ENCODE measurements at places on chromosomes 7 and 10.

DNA sequence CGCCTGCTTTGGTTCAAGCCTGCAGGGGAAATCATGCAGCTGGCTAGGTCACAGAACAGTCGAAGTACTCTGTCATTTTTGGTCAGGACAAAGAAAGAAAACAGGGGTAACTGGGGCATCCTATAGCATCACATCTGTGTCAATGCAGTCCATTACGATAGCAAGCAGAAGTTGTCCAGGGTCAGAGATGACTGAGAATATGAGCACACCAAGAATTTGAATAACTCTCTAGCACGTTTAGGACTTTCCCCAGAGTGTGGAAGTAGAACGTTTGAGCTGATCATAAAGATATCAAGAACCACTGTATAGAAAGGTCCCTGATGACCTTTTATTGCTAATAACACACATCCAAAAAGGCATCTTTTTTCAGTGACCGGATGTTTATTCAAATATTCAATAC, 12.7 kb upstream of the HECW1 start:
- no peak for DNase-seq

- no peak for DNase-seq
These were observed 756.3 kb downstream of the NXPH1 start for GRCh38 chr7:9189703-9190102.

DNA sequence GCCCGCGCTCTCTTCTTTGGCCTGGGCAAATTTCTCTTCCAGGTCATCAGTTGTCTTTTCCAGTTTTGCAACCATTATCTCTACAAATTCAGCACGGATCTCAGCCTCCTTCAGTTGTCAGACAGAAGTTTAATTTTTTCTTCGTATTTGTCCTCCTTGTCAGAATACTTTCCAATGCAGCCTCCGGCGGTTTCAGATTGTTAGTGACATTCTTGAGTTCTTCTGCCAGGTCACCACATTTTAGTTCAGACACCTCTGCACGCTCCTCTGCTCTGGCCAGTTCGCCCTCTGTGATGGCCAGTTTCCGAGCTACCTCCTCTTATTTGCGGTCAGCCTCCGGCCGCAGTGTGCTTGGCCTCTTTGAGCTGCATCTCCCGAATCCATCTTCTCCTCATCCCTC, 32.8 kb upstream of the CPN1 start:
- DNase-seq: no peak

DNA sequence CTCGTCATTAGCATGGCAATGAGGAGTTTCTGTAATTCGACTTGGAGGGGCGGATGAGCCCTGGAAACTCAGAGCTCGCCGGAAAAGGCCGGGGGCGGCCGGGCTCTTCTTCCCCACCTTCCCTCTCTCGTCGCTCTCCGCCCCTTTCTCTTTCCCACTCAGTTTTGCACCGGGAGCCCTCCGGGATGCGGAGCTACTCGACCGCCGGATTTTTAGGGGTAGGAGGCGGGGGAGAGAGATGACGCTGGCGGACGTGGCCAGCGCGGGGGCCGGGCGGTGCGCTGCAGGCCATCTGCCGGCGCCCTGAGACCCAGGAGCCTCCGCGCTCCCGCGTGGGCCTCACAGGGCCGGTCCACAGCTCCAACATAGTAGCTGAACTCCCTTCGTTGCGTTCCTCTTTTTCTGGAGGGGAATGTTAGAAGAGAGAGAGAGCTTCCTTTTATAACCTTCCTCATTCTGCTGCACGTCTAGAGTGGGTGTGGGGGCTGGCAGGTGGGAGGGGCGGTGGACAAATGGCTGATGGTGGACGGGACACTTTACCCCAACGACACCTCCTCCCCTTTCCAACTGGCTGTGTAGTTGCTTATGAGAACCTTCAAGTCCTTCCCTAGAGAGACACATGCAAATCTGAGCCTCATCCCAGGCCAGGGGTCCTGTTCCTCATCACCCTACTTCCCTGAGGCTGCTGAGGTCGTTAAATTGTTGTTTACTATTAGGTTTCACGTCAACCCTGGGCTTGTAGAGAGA, 1.1 kb upstream of the HOXA1 start:
- DNase-seq: peak; percentile 47

DNA sequence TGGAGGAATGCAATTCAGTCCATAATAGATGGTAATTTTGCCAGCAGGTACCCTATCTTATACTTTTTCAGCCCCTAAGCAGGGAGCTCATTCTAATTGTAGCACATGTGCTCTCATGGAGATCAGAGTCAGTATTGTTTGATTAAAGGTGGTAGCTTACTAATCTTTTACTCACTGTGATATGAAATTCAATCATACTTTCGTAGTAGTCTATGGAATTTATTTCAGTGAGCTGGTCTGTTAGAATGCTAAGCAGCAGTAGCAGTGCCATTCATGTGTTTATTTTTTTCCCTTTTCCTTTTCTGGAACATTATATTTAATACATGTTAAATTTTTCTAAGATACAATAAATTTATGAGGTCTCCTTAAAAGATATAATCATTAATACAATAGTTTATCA, 109.0 kb downstream of the ST7 start:
- DNase-seq: no peak

- peak; percentile 5 for DNase-seq
These were observed 58.7 kb downstream of the CREB3L2 start for GRCh38 chr7:137943132-137943551.

DNA sequence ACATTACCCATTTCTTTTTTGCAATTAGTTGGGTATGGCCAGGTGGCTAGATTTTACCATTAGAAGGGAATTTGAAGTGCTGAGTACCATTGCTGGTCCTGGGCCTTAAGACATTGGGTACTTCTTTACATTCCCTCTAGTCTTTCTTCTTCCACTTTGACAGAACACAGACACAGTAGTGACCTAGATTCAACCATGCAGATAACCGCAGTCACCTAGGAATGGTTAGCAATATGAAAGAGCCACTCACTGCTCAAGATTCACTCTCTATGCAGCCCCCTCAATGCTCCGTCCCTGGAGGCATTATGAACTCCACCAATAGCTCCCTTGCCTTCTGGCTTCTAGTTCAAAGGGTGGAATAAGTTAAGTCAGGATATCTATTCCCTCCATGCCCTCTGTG, 16.2 kb upstream of the PON1 start:
- DNase-seq: no peak

DNA sequence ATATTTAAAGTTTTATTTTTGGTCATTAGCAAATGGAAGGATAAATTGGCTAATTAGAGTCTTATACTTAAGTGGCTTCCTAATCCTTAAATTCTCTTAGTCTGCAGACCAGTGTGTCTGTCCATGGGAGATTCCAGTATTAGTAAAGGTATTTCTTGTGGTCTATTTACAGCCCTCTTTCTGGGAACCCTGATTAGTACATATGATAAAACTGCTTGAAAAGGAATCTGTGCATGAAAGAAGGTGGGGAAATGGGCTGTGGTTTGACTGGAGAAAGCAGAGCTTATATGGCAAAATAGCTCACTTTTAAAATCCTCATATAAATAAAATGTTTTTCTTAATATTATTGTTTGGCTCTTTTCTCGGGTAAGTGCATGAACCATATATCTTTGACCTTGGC, 124.5 kb upstream of the RHOBTB1 start:
- no peak for DNase-seq

DNA sequence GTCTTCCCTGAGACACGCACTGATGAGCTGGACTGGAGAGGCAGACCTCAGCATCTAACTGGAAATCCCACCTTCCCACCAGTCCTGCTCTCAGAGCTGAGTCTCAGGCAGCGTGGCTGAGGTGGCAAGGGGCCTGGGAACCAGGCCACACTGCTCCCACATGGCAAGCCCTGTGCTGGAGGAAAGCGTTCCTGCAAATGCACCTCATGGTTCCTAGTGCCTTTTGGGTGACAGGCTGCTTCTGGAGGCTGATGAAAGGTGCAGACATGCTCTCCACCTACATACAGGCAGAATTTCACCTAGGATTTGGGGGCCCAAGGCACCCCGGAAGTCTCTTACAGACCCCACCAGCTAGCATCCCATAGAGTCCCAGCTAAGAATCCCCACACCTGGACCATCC, 432.9 kb upstream of the FOXK1 start:
- DNase-seq: no peak

DNA sequence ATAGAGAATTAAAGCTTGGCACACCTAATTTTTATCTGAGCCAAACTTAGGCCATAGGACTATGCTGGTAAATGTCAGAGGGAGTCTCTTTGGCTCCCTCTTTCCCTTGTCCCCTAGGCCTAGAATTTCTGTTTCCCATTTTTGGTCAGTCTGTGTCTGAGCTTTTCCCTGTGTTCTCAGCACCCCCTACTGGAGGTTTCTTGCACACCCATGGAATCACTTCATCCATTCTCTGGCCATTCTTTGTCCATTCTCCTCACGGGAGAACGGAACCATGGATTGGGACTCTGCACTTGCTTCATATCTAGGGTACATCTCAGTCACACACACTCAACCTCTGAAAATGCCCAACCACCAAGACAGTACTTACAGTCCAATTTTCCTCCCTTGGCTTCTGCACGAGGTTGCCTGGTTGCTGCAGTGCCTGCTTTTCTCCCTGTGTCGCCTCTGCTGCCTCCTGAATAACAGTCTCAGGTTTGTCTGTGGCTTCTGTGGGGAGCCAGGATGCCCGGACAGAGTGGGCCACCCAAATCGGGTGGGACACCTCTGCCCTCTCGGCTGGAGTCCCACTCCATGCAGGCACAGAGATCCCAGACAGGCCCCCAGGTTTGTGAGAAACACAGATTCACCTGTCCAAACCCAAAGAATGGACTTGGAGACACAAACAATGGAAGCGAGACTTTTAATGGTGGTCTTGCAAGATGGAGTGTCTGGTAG, 35.1 kb upstream of the DNAH11 start:
- peak; percentile 25 for DNase-seq

DNA sequence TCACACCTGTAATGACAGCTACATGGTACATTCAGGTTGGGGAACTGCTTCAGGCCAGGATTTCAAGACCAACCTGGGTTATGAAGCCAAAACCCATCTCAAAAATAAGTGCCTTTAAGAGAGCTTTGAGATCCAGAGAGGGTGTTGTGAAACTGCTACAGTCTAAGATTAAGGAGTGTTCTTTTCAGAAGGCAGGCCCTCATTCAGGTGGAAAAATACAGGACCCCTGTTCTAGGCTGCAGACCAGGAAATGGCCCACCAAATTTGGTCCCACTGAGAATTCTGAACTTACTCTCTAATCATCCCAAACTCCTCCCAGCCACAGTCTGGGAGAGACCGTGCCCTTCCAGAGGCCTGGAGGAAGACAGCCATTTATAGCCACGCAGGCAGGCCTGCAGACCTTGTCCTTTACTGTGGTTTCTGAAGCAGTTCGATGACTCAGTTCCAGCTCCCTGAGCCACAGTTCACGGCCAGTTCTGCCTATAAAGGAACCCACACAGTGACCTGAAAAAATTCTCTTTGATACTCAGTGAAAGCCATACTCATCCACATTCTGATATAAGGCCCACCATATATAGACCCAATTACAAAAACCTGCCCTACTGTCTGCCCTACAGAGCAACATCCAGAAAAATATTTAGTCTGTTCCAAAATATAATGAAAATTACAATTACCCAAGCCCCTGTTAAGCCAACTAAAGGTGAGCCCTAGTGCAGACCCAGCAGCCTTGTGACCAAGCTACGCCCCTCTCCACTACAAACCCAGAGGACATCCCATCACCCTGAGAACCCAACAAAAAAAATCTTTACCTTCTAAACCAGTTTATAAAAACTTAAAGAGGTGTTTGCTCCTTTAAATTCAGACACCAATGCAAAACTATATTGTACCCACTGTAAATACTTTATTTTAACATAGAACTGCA, 21.2 kb downstream of the ZNF680 start:
- DNase-seq: peak; percentile 74

- DNase-seq: no peak
These were observed 34.7 kb upstream of the CFAP46 start for GRCh38 chr10:132977076-132977475.

DNA sequence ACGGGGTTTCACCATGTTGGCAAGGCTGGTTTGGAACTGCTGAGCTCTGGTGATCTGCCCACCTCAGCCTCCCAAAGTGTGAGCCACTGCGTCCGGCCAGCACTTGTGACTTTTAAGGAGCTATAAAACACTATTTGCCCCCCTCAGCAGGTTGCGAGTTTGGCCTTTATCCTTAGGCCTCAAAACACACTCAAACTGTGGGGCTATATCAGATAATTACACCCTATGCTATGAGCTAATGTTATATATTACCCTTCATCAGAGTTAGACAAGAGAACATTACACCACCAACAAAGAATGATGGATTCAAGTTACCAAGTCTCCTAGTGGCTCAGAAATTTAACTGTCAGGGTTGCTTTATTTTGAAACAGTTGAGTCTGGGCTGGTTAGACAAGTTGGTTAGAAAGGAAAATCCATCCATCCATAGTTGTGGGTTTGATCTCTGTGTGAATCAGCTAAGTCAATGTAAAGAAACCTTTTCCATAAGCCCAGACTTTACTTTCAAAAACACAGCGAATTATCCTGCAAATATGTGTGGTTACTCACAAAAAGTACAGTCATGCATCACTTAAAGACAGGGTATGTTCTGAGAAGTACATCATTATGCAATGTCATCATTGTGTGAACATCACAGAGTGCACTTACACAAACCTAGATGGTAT, 115.8 kb downstream of the SEMA3D start:
- no peak for DNase-seq

GRCh38 chr7:130489140-130489983, 2.5 kb upstream of the MEST start:
- no peak for DNase-seq

DNA sequence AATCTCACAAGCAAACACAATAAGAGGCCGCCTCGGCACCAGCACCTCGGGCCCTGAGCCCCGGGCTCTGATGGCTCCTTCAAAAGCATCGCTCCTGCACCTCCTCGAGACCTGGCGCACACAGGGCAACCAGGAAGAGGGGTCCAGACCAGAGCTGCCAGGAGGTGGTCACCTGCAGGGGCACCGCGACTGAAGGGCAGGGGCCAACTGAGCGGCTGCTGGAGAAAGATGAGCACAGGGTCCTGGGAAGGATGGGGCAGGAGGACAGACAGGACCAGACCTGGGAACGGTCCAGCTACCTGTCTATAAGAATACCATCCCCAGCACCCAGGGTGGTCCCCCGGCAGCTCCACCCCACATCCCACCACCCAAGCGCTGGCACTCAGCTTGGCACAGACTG, 20.8 kb downstream of the MAD1L1 start:
- no peak for DNase-seq

GRCh38 chr7:155469311-155470185, 11.6 kb downstream of the EN2 start:
- DNase-seq: no peak

DNA sequence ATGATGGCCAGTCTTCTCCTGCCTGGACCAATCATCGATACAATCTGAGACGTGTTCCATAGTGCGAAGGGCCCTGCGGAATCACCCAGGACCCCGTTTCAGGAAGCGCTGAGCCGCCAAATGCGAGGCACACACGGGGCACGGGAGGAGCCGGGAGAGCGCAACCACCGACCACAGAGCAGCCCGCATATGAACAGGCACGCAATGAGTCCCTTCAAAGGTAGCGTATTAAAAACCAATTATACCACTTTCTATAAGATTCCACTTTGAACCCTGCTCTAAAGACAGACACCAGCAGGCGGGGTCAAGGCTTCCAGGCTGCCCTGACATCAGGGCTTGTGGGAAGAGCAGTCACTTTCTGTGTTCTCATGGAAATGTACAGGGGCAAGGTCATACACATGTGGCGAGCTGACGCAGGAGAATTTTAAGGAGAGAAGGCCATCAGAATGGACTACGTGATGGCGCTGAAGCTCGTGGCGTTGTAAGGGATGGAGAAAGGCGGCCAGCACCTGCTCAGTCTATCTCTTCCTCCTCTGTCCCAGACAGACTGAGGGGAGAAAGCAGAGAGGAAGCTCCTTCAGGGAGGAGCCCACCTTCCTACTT, 46.2 kb downstream of the AMZ1 start:
- no peak for DNase-seq

Data from MV-4-11 (cell line).